Keratinocyte (primary cell): ENCODE measurements at places on chromosomes 12 and 14. TPM values are rescaled to one million over a fixed set of nuclear protein-coding genes. Genes with fewer than 3 reads are reported as not detected.

Gene PYGL
- 197 to 397 TPM (median 331 TPM) in 3 replicates for polyA plus RNA-seq

Gene DBX2
- polyA plus RNA-seq, result not detected in 3 replicates

GRCh38 chr12:68667896-68668295 is 18.9 kb upstream of the NUP107 start:
- no peaks in the 10 kb centered on the region for H3K27me3 ChIP-seq
- no peaks in the 10 kb centered on the region for H3K4me1 ChIP-seq
- DNase-seq, result no peak

DNA sequence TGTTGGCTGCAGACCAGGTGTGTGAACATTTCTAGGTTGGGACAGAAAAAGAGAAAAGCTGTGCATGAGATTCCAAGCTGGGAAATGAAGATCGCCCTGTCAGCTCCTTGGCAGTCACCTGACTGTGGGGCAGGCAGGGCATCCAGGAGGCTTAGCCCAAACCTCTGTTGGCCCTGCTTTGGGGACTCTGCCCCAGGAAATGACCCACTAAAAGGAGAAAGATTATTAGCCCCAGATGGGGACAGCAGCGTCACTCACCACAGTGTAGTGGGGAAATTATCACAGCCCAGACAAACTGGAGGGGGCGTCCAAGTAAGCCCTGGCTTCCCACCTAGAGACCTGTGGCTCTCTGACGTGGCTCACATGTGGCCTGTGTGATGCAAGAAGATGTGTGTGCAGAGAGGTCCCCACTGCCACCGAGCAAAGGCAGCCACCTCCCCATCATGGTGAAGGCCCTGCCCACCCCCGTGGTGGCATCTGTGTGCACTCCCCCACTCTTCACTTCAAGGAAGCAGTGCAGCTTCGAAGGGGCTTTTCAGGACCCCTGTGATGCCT is 39.1 kb downstream of the DIO3 start:
- no peaks in the 10 kb centered on the region for H3K4me1 ChIP-seq
- DNase-seq, result no peak
- H3K4me3 ChIP-seq, result no peak overlapping the region
- no peaks in the 10 kb centered on the region for H3K36me3 ChIP-seq
- H3K27me3 ChIP-seq, result no peaks in the 10 kb centered on the region
- H3K27ac ChIP-seq, result no peak overlapping the region

Gene AQP2
- not detected in 3 replicates for polyA plus RNA-seq

DNA sequence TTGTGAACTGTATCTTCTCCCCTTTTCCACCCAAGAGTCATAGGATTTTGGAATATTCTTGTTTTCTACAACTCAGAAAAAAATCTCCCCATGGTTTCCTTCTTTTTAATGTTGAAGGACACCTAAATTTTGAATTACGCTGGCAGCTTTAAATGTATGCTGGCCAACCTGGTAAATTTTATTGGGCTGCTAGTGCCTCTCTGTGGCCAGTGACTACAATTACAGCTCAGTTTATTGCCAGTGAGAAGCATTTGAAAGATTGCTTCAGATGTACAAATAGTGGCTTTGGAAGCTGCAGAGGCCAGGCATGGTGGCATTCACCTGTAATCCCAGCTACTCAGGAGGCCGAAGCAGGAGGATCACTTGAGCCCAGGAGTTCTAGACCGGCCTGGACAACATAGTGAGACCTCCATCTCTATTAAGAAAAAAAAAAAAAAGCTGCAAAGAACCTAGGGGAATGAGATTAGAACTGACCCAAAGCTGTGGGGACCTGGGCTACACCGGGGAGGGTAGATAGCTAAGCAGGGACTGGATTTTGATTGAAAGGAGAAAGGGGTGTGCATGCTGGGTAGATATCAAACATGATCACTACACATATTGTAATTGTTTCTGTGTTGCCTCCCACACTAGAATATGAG is 7.6 kb upstream of the RAB21 start:
- no peak overlapping the region for H3K27ac ChIP-seq
- no peak for DNase-seq
- H3K4me1 ChIP-seq, result no peaks in the 10 kb centered on the region
- H3K4me3 ChIP-seq, result no peak overlapping the region
- H3K27me3 ChIP-seq, result no peaks in the 10 kb centered on the region
